ENCODE measurements at places on chromosomes 7 and 10. TPM values are rescaled to one million over a fixed set of nuclear protein-coding genes. Genes with fewer than 3 reads are reported as not detected.

The KLLN gene
- total RNA-seq: 1.8 TPM

The STK31 gene
- not detected for total RNA-seq

The NME8 gene
- not detected for total RNA-seq

The TWIST1 gene
- 20.8 TPM for total RNA-seq

The STRA8 gene
- total RNA-seq: not detected

The RPEL1 gene
- total RNA-seq: not detected

The STMP1 gene
- 29.6 TPM for total RNA-seq

The SLC39A12 gene
- total RNA-seq: not detected

The MYL10 gene
- not detected for total RNA-seq

The LANCL2 gene
- total RNA-seq: 32.8 TPM

The STAG3 gene
- 0.87 TPM for total RNA-seq

The OGDHL gene
- 0.25 TPM for total RNA-seq

The CLDN12 gene
- 10.4 TPM for total RNA-seq

The SLIT1 gene
- not detected for total RNA-seq

The ITIH5 gene
- total RNA-seq: 0.24 TPM

The SLC29A4 gene
- 1.6 TPM for total RNA-seq

The TAS2R3 gene
- total RNA-seq: 0.54 TPM

The AEBP1 gene
- 165 TPM for total RNA-seq

The POT1 gene
- total RNA-seq: 12.8 TPM

The CTTNBP2 gene
- total RNA-seq: 0.15 TPM

The PRSS37 gene
- not detected for total RNA-seq

The FGF8 gene
- total RNA-seq: not detected

The SUGCT gene
- total RNA-seq: 4.3 TPM

The ANXA8 gene
- total RNA-seq: not detected

The TDRD1 gene
- 1.7 TPM for total RNA-seq

The PRSS1 gene
- not detected for total RNA-seq

The SPAG6 gene
- total RNA-seq: not detected

The CDK5 gene
- 16.4 TPM for total RNA-seq

The CYP2C8 gene
- not detected for total RNA-seq

The IFIT1B gene
- total RNA-seq: not detected

The MBLAC1 gene
- total RNA-seq: 5.7 TPM

The BLNK gene
- total RNA-seq: not detected

The ZNF467 gene
- 8.5 TPM for total RNA-seq

The SFTPA1 gene
- total RNA-seq: not detected

The CTBP2 gene
- 32.0 TPM for total RNA-seq

The PON1 gene
- not detected for total RNA-seq

The CALML3 gene
- total RNA-seq: not detected

The PRPS1L1 gene
- not detected for total RNA-seq

The GIMAP2 gene
- total RNA-seq: 2.9 TPM

The EBLN1 gene
- not detected for total RNA-seq

The CADPS2 gene
- total RNA-seq: 14.7 TPM

The TMEM139 gene
- not detected for total RNA-seq

The NCAPG2 gene
- total RNA-seq: 4.2 TPM

The COL13A1 gene
- total RNA-seq: 7.6 TPM

The LMTK2 gene
- 6.4 TPM for total RNA-seq

The CDC14C gene
- total RNA-seq: not detected

The HHEX gene
- 2.3 TPM for total RNA-seq

The DGKI gene
- 1.1 TPM for total RNA-seq

The MYO1G gene
- not detected for total RNA-seq
